Stimulated activated CD4-positive, alpha-beta T cell treated with anti-CD3 and anti-CD28 coated beads, Interleukin-2, amount 100 ng/mL, for 24 hours (primary cell): ENCODE measurements at places on chromosomes 2 and 18.

GRCh38 chr2:108589781-108590180, 55.5 kb downstream of the LIMS1 start:
- no peak for DNase-seq

DNA sequence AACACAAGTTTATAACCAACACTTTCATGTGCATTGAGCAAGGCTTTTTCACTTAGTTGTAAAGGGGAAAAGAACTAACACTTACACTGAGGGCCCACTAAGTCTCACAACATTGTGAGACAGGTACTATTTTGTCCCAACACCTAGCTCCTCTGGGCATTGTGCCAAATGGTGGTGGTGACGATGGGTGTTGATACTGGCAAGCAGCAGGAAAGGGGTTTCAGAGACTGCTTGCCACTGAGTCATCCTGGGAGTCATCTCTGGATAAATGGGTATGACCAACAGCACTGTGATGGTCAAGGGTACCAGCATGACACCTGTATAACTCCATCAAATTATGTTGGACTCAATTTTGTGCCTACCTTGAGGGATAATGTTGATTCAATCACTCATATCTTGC, 138.8 kb upstream of the ITGA6 start:
- no peak for DNase-seq

- DNase-seq: no peak
These were observed 56.4 kb downstream of the PLB1 start for GRCh38 chr2:28552045-28552823.

DNA sequence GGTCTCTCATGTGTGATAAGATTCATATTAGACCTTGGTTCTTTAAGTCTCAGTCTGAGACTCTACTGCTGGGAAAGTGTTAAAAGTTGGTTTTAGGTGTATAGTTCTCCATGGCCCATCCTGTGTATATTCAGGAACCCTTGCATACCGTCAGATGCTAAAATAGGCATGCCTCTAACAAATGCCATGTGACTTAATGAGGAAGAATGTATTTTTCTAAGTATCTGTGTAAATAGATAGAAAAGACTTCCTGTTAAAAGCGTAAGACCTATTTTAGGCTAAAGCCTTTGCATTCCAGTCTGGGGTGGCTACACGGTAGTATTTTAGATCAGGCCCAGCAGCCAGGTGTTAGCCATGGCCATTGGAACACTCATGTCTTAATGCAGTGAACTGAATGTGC, 73.3 kb downstream of the RHBDD1 start:
- no peak for DNase-seq

GRCh38 chr2:126385441-126385840, 270.5 kb upstream of the GYPC start:
- no peak for DNase-seq

DNA sequence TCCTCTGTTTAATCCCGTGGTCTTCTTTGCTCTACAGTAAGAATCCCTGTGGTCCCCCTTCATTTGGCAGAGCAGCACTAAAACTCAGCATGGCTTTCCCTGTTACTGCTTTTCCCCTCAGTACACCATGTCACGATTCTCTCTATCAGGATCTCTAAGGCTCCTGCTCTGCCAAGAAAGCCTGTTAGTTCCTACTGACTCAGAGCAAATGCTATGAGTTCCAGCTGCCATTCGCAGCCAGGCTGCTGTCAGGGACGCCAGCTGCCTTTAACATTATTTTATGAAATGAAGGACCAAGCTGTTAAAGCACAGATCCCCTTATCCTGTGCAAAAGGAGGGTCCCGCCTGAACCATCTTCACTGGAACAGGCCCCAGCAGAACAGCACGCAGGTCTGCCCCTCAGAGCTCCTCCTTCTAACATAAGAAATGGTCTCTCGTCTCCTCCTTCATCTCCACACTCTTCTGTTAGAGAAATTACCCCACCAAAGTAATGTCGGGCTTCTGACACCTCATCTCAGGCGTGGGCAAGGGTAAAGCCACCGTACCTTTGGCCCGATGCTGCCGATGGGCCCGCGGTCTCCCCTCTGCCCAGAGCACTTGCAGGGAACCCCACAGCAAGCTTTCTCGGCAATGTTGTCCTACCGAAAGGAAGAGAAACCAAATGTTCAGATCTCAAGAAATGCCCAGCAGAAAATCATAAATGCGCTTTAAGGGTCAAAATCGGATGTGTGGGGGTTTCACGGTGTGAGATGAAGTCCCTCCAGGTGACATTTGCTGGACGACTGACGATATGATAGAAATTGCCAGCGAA, 52.6 kb downstream of the COL6A3 start:
- no peak for DNase-seq

DNA sequence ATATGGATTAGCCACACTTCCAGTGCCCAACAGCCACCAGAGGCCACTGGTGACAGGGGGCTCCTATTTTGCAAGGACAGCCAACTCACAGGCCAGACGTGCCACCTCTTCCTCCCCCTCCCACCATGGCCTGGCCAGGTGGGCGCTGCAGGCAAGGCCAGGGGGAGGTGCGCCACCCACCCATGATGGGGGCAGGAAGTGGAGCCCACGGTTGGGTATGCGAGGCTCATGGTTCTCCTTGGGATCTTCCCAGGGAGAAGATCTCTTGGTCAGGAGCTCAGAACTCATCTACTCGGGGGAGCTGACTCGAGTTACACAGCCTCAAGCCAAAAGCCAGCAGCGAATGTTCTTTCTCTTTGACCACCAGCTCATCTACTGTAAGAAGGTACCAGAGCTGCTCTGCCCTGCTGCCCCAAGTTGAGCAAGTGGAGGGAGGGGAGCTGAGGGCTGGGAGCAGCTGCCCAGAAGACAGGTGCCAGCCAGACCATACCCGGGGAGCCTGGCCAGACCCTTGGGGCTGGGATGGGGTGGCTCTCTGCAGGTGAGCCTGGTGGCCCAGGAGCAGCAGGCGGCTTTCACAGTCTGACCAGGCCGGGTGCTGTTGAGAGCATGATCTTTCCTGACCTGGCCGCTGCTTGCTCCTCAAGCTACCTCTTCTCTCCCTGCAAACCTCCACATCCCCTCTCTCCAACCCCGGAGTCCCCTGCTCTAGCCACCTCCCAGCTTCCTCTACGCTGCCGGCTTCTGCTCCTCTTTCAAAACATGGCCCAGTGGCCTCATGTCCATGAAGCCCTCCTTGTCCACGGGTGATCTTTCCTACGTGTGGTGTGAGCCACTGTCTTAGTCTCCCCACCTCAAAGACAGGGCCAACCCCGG, 49.8 kb downstream of the FAM168B start:
- no peak for DNase-seq

DNA sequence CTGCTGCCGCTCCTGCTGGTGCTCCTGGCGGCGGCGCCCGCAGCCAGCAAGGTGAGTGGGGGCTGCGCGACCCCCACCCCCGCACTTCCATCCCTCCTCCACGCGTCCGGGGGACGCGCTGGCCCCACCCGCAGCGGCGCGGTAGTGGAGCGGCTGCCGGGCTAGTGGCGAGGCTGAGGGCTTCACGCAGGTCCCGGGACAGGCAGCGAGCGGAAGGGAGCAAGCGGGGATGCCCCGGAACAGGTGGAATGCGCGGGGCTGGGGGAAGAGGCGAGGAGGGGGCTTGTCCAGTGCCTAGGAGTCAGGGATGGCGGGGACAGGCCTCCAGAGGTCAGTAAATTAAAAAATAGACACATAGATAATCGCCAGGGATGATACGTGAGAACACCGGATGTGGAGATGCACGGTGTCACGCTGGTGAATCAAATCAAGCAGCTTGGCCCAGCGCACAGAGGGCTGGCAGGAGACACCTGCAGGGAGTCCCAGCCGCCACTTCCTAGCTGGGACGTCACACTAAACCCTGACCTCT, 403 bp downstream of the COL4A3 start:
- DNase-seq: peak; percentile 21

- no peak for DNase-seq
These were observed 10.7 kb downstream of the CAB39 start for GRCh38 chr2:230723363-230723762.

DNA sequence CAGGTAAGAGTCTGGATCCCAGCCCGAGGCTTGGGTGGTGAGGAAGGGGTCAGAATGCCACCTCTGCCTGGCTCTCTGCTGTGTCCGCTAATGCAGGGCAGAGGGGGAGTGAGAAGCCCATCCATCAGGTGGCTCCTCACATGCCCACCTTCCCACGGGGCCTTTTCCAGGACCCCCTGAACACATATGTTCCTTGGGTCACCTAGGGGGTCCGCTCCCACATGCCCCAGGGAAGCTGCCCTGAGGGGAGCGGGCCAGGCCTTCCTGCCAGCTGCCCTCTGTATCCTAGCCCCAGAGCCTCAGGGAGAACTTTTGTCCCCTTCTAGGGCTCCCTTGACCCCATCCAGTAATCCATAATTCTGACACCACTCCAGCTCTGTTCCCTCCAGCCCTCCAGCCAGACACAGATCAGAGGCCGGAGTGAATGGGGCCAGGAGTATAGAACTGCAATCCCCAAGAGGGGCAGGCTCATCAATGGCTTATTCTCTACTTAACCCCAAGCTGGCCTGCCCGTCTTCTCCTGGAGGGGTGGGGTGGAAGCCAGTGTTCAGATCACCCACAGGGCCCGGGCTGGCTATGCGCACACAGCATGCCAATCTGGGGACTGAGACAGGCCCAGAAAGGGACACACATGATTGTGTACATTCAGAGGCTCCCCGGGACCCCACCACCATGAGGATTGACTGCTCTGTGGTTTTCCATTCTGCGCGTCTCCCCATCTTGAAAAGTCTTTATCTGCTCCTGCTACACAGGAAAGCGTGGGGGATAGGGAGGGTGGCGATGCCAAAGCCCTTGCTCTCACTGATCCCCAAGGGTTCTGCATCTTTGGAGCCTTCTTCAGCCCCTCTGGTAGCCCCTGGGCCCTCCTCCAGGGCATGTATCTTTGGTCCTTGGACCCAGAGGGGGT, 1.1 kb downstream of the EMILIN1 start:
- no peak for DNase-seq

- peak; percentile 14 for DNase-seq
These were observed 36.0 kb upstream of the WIPF1 start for GRCh38 chr2:174633623-174633930.

- no peak for DNase-seq
These were observed 31.9 kb upstream of the TFPI start for GRCh38 chr2:187586011-187586641.
